ENCODE measurements at places on chromosomes 13 and 19. TPM values are rescaled to one million over a fixed set of nuclear protein-coding genes. Genes with fewer than 3 reads are reported as not detected.

DNA sequence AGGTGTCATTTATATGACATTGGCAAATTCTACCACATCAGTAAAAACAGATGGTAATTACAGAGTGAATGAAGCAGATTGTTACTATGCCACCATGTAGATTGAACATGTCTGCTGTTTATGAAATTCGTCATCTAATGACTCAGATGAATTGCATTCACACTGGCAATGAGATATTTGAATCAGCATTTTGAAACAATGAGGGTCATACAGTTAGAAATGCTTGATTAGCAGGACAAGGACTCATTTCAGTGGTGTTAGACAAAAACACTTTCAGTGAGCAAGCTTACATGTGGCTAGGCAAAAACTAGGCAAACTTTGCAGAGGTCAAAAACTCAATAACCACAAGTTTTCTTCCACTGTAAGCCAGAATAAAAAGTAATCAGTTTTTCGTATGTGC is 1165.0 kb downstream of the SLITRK1 start:
- DNase-seq, result no peak

GRCh38 chr19:42030645-42031440 is 36.8 kb upstream of the ATP1A3 start:
- DNase-seq, result no peak

GRCh38 chr13:97414392-97414791 is 19.6 kb upstream of the RAP2A start:
- no peak for DNase-seq

The LYPD3 gene
- under 0.01 TPM for total RNA-seq

The RETN gene
- not detected for total RNA-seq

The GRIN2D gene
- total RNA-seq, result 2.9 TPM

DNA sequence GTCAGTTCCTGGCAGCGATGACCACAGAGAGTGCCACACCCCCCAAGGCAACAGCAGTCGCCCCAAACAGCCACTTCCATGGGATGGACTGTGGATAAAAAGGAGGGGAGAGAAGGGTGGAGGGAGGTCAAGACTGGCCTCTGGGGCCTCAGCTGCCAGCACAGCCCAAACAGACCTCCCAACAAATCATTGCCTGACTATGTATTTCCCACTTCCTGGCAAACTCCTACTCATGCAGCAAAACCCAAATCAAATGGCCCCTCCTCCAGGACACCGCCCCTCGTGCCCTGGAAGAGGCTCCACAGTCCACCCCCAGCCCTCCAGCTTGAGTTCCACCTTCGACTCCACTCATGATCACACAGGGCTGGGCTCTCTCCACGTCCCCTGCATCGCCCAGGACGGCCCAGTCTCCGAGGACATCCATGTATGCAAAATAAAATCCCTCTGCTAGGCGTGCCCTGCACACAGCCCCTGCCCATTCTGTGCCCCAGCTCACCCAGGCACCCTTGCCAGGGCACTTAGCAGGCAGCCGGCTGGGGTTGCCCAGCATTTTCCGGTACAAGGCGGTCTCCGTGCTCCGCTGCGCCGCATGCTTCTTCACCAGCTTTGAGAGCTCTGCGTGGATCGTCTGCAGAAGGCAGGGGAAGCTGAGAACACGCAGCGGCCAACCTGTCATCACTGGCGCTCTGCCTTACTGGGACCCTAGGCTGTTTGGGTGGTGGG is 10.5 kb upstream of the ELL start:
- no peak for DNase-seq

- no peak for DNase-seq
These were observed 21.2 kb downstream of the SULT2B1 start for GRCh38 chr19:48573163-48573505.

The PLPP2 gene
- total RNA-seq, result 2.4 TPM

- DNase-seq, result no peak
These were observed 162.6 kb downstream of the TM9SF2 start for GRCh38 chr13:99663908-99664307.

- no peak for DNase-seq
These were observed 29.8 kb downstream of the PNPLA6 start for GRCh38 chr19:7565332-7565731.

The GFY gene
- not detected for total RNA-seq

- DNase-seq, result no peak
These were observed 146.9 kb upstream of the SOX21 start for GRCh38 chr13:94859278-94859691.

DNA sequence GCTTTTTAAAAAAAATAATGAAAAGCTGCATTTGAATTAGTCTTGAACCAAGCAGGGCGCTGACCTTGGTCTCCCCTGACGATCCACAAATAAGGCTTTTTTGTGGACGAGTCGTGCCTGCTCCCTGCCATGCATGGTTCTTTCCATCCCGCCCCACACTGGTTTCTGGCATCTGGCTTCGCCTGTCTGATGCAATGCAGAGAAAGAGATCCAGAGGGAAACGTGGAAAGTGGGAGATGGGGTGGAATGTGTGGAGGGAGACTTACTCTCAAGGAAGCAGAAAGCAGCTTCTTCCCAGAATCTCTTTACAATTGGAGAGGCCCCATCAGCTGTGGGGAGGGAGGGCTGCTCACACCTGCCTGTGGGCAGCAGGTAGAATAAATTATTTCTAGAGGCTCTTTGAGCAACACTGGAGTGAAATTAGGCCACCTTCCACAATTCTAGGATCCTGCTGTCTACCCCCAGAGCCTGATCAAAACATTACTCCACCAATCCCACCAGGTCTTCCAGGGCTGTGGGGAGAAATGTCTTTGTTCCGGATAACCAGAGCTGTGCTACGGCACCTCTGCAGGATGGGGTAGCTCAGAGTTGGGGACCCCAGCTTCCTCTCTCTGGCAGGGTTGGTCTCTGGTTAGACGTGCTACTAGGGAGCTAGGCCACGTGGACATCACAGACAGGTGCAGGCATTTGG is 183.5 kb downstream of the UQCRFS1 start:
- DNase-seq, result no peak

DNA sequence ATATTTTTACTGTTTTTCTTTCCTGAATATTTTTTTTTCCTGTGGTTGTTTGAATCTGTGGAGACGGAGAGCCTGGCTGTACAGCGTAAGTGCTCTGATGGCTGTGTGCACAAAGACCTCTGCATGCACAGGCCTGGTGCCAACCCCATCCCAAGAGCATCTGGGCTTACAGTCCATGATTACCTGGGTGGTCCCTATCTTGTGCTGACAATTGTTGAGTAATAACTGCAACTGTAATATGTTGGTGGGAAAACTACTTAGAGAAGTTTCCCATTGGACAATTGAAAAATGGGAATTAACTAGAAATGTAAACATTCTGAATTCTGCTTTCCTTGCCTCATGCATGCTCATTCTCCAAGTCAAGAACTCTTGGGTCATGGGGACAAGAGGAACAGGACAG is 268.7 kb downstream of the SHISA2 start:
- no peak for DNase-seq

The PKN1 gene
- 99.5 TPM for total RNA-seq

DNA sequence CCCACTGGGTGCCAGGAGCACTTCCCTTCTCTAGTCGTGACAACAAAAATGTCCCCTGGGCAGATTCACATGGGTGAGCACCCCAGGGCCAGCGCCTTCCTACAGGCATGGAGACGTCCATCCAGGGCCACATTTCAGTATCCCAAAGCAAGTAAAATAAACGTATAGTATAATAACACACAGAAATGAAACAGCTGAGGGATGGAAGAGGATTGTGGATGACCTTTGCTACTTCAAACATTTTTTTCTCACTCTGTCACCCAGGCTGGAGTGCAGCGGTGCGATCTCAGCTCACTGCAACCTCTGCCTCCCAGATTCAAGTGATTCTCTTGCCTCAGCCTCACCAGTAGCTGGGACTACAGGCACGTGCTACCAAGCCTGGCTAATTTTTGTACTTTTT is 28.2 kb downstream of the CILP2 start:
- DNase-seq, result no peak

- DNase-seq, result no peak
These were observed 139.4 kb downstream of the HS6ST3 start for GRCh38 chr13:96229356-96229755.

DNA sequence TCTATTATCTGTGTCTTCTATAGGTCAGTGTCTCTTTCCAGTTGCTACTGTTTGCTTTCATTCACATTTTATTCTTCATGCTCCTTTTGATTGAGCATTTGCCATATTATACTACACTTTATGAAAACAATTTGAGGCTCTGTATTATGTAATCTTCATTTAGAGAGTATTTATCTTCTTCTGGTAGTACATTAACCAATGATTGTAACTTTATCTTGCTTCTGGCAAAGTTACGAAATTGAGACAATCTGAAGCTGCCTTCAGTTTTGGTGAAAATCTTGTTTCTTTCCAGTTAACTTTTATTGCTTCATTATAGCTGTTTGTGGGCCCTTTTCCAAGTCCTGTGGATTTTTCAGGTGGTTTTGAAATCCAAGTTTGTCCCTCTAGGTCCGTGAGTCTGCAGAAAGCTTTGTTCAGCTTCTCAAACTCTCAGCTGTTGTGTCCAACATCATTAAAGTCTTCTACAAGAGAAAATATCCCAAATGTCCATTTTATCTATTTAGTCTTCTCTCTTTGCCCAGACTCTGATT is 1255.4 kb upstream of the SPRY2 start:
- no peak for DNase-seq

The ABHD17A gene
- 42.0 TPM for total RNA-seq

GRCh38 chr13:61760102-61760501 is 344.5 kb upstream of the PCDH20 start:
- DNase-seq, result no peak

GRCh38 chr19:41906271-41906670 is 22.0 kb downstream of the ERFL start:
- DNase-seq, result no peak

The RASAL3 gene
- total RNA-seq, result 0.41 TPM

- no peak for DNase-seq
These were observed 21.1 kb downstream of the CEACAM8 start for GRCh38 chr19:42573642-42574041.

The FOSB gene
- 2.0 TPM for total RNA-seq

GRCh38 chr13:20902438-20903163 is at the start of gene XPO4:
Gene XPO4, minus strand, starts transcription at chr13:20902746. Its CDS starts 8 bp downstream, at chr13:20902738.
- peak; percentile 82 for DNase-seq

The SYDE1 gene
- total RNA-seq, result 1.2 TPM

DNA sequence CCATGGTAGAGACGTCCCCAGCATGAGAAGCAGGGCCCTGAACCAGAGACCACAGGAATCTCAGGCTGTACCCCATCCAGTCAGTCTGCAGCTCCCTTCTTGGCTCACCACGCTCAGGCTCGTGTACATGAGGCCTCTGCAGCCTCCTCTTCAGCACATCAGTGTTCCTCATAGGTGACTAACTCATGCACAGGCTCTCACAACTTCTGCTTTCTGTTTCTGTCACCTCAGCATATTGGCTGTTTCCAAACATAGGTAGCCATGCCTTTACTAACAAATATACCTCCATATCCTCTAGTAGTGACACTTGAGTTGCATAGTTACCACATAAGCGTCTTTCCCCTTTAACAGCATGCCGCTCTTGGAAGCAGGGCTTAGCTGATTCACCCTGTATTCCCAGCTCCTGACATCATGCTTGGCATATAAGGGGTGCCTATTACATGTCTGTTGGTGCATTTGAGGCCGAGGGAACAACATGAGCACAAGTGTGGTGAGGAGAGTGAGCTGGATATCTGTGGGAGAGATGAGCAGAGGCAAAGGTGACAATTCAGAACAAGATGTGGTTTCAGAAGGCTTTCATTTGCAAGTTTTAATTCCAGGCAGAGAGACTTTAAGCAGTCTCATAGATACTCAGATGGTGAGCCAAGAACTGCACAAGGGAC is 16.7 kb downstream of the ZNF473 start:
- DNase-seq, result no peak

DNA sequence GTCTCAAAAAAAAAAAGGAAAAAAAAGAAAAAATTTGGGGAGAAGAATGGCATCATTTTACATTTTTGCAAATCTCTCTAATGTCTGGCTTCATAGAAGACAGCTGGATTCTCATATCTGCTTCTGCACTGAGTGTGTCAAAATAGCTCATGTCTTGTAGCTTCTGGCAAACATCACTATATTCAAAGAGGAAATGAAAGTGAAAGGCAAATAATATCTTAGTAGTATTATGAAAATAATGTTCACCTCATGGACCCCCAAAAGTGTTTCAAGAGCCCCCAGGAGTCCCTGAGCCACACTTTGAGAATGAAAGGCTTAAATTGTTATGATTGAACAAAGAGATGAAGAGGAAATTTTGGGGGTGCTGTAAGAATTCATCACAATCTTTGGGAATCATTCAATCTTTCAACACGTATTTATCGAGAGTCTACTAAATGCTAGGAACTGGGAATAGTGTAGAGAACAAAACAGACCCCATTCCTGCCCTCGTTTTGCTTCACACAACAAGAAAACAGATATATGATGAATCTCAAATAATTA is 1.2 kb upstream of the SLC6A16 start:
- no peak for DNase-seq

DNA sequence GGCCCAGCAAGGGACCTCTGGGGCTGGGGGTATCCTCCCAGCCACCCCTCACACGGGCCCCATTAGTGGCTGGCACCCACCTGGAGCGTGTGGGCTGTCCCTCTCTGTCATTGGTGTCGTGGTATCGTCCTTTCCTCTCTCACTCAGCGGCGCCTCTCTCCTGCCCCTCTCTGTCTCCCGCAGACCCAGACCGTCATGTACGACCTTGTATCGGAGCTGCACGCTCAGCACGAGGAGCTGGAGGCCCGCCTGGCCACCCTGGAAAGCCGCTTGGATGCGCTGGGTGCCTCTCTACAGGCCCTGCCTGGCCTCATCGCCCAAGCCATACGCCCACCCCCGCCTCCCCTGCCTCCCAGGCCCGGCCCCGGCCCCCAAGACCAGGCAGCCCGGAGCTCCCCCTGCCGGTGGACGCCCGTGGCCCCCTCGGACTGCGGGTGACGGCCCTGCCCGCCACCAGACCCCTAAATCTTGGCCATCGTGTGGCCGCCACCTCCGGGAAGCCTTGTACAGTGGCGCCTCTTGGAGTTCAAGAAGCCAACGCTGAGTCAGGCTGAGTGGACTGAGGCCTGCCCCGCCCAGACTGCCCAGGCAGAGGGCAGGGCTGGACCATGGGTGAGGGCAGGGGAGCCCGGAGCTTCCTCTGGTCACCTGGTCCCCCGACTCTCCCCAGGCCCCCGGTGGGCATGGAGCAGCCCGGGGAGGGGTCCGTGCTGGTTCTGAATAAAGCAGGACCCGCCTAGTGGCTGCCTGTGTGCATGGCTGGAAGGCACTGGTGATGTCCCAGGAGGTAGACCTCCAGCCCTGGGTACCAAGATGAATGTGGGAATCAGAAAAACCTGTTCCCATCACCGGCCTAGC is 9.8 kb upstream of the ARRDC2 start:
- DNase-seq, result no peak

GRCh38 chr19:1512671-1513498 is at the start of gene ADAMTSL5:
Gene ADAMTSL5, minus strand, starts transcription at chr19:1513019. Its CDS starts 2,076 bp downstream, at chr19:1510943.
- peak; percentile 52 for DNase-seq

DNA sequence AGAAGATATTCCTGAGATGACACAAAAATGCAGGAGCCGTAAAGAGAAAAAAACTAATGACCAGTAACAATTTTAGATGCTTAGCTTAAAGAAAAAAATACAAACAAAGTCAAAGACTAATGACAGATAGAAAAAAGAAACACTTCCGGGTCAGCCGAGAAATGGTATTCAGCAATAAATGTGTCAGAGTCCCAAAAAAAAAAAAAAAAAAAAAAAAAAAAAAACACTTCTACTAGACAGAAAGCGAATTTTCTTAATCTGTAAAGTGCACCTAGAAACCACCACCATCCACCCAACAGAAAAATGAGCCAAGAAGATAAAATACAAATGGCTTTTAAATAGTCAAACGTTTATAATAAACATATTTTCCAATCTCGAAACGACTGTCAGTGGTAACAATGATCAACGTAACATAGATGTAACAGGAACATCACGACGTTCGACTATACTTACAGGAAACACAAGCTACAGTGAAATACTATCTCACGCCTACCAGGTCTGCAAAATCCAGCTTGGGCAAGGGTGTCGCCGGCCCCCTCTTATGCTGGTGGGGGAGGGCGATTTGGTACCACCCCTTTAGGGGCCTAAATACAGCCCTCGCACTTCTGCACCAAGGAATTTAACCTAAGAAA is 10.6 kb downstream of the ABHD17A start:
- DNase-seq, result no peak
